Stimulated activated CD4-positive, alpha-beta T cell treated with anti-CD3 and anti-CD28 coated beads, TNF-alpha, amount 100 ng/mL, for 24 hours (primary cell): ENCODE measurements at places on chromosomes 7 and 10.
A peak's percentile ranks its signal among the peaks of the same experiment; 100 is the strongest.

GRCh38 chr7:50779427-50779826, 3.3 kb downstream of the GRB10 start:
- no peak for DNase-seq

DNA sequence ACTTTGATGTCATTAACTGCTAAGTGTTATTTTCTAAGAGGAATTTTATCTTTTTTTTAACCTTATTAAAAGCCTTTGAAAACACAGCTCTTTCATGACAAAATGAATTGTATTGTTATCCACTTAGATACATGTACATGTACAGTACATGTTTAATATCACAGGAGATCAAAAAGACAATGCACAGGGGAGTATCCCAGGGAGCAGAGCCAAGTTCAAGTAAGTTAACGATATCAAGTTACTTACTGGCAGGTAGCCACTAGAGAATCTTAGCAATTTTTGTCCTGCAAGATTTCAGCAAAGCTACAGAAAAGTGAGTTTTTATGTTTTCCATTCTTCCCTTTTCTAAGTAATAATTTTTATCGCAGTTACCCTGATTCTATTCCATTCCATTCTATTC, 33.9 kb upstream of the ARL4A start:
- no peak for DNase-seq

- no peak for DNase-seq
Measured at GRCh38 chr10:99827936-99828335, 45.5 kb downstream of the ABCC2 start.

GRCh38 chr10:72336259-72337038, 18.3 kb downstream of the DNAJB12 start:
- no peak for DNase-seq

DNA sequence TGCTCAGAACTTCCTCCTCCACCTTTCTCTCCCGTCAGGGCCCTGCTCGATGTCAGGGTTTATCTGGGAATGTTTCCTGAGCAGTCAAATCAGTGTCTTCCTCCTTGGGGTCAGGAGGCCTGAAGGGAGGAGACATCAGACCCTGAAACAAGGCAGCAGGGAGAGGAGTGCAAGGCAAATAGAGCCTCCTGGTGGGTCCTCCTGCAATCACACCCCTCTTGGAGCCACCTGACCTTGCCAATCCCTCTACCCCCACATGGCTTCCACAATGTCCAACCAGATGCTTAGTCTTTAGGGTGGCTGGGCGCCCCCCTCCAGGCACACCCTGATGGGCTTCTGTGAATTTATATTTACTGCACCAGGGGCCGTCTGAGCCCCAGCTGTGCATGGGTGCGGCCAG, 12.2 kb downstream of the GPR26 start:
- no peak for DNase-seq

DNA sequence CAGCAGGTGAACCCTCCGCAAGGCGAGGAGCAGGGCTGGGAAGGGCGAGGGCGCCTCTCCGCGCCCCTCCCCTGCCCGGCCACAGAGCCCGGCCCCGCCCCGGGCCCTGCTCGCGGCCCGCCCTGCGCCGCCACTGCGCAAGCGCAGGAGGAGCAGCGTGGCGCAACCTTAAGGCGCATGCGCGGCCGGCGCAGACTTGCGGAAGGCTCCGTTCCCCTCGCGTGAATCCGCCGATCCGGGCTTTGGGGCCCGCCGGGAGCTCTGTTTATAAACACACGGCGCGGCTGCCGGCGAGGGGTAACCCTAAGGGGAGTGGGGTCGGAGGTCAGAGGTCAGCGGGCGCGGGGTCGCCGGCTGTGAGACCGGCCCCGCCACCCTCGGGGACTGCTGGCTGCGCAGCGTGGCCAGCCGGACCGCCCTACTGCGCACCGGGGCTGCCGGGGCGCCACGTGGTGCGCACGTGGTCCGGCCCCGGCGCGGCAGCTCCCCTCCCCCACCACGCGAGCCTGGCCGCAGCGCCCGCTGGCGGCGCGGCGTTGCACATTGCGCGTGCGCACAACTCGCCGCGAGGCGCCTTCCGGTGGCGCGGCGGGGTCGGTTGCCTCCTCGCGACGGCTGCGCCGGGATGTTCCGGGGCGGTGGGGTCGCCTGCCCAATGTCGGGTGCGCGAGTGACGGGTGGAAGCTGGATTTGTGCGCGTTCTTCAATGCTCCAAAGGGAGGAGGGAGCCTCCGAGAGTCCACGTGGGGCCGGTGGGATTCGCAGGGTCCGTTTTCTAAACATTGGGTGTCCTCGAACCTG, 40.2 kb upstream of the FOXK1 start:
- DNase-seq, result peak; percentile 91

- no peak for DNase-seq
Measured at GRCh38 chr7:80918399-80918798, 452 bp downstream of the SEMA3C start.

DNA sequence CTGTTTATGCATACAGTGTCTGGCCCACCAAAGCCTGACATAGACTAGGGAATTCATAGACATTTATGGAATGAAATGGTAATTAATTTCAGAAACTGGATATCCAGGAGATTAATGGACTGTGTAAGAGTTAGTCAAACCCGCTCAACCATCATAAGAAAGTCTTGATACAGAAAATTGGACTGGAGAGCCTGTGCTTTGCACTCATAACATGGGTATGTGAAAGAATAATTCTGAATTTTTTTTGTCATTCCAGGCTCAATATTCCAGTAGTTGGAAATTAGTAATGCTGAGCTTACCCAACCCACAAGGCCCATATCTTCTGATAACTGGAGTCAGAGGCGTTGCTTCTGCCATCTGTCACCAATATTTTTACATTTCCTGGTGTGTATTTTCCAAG, 799.7 kb upstream of the IGFBP3 start:
- DNase-seq, result no peak

GRCh38 chr7:101174322-101174854, 5.7 kb downstream of the NAT16 start:
- DNase-seq, result no peak

- DNase-seq, result no peak
Measured at GRCh38 chr7:85175217-85175616, 11.6 kb downstream of the SEMA3D start.

GRCh38 chr10:51145375-51145774, 71.1 kb downstream of the PRKG1 start:
- DNase-seq, result no peak

DNA sequence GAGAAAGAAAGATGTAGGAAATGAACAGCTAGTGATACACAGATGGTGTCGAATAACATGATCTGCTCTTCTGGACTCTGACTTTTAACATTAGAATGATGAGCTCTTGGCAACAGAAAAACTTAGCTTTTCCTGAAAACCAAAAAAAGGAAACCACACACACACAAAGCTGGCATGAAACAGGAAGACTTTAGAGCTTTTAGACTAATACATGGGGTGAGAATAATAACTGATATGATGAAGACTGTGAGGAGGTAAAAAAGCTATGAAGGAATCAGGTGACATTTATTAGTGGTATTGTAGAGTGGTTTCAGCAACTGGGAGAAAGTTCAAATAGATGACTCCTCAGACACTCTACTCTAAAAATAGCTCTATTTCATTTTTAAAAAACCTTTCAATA, 491.9 kb downstream of the PARD3 start:
- no peak for DNase-seq

GRCh38 chr10:2262878-2263277, 525.6 kb upstream of the ADARB2 start:
- DNase-seq, result no peak

- no peak for DNase-seq
Measured at GRCh38 chr10:79128923-79129305, 60.1 kb downstream of the ZMIZ1 start.

- DNase-seq, result no peak
Measured at GRCh38 chr7:30202671-30203070, 67.9 kb downstream of the MTURN start.

DNA sequence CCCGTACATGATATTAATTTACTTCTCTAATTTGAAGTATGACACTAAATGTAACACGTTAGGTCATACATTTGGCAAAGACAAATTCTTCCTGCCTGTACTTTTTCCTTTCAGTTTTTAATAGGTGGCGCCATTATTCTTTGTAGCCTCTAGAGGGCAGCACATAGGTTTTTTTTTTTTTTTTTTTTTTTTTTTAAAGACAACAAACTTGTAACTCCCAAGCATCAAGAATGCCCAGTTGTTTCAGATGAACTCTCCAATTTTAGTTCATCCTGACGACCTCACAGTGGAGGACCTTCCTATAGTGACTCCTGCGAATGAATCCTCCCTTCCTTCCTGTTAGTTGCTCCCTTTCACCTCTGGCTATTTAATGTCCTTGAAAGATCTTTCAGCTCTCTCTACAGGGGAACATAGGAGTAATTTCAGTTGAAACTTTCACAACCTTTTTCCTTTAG, 139.3 kb upstream of the HDAC9 start:
- DNase-seq, result no peak

DNA sequence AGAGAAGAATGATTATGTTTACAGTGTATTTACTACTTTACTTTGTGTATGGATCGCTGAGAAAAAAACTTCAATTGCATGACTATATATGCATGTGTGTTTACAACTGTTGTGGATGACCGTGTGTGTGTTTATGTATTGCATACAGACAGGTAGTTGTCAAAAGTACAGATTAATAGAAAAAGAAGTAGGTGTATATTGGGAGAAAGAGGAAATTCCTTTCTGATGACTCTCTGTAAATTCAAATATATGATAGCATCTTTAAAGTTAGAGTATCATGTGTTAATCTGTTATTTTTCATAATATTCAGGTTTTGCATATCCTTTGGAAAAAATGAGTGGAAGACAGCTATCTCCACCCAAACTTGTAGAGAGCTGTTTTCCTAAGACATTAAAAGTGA, 160.4 kb upstream of the AGR3 start:
- no peak for DNase-seq

- no peak for DNase-seq
Measured at GRCh38 chr7:116340201-116340847, 130.0 kb downstream of the TES start.

GRCh38 chr7:55178292-55178862, 159.6 kb downstream of the EGFR start:
- no peak for DNase-seq

- no peak for DNase-seq
Measured at GRCh38 chr10:1293636-1294435, 237.7 kb downstream of the WDR37 start.

DNA sequence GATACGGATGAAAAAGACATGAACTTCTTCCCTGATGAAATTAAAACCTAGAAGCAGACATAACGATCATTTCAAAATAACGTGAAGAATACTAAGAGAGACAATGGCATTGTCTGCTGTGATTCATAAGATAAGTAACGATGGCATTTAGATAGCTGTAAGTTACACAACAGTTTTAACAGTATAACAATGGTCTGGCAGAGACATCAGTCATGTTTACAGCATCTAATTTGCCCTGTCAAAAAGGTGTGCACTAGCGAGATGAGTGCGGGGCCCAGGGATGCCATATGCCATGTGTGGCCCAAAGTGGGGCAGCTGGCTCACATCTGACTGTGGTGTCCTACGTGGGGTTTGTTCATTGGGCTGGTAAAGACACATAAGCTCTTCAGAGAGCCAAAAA, 55.7 kb upstream of the RHEB start:
- DNase-seq, result no peak

- no peak for DNase-seq
Measured at GRCh38 chr10:113399065-113399464, 153.8 kb upstream of the HABP2 start.

- no peak for DNase-seq
Measured at GRCh38 chr10:68900427-68901104, 549 bp upstream of the DDX50 start.

- DNase-seq, result no peak
Measured at GRCh38 chr10:122245136-122245535, 26.0 kb upstream of the BTBD16 start.

DNA sequence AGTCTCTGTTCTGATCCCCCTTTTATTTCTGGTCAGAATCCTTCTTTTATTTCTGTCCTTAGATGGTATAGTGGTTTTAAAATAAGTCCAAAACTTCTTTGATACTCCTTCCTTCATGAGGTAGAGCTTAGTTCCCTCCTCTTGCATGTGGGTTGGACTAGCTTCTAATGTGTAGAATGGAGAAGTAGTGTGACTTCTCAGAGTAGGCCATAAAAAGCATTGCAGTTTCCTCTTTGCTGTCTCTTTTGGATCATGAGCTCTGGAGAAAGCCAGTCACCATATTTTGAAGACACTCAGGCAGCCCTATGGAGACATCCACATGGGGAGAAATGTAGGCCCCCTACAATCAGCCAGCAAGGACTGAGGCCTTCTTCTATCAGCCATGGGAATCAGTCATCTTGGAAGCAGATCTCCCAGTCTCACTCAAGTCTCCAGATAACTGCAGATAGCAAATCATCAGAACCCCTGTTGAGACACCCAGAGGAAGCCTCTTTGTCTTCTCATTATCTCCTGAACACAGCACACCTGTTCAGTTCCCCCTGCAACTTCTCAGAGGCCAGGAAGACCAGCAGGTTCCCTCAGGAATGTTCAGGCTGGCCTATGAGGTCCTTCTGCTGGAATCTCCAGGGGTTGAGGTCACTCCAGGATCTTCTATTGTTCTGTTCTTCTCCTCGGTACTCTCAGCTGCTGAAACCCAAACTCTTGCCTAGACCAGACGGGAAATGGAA, 511.9 kb upstream of the ZMIZ1 start:
- DNase-seq, result no peak

DNA sequence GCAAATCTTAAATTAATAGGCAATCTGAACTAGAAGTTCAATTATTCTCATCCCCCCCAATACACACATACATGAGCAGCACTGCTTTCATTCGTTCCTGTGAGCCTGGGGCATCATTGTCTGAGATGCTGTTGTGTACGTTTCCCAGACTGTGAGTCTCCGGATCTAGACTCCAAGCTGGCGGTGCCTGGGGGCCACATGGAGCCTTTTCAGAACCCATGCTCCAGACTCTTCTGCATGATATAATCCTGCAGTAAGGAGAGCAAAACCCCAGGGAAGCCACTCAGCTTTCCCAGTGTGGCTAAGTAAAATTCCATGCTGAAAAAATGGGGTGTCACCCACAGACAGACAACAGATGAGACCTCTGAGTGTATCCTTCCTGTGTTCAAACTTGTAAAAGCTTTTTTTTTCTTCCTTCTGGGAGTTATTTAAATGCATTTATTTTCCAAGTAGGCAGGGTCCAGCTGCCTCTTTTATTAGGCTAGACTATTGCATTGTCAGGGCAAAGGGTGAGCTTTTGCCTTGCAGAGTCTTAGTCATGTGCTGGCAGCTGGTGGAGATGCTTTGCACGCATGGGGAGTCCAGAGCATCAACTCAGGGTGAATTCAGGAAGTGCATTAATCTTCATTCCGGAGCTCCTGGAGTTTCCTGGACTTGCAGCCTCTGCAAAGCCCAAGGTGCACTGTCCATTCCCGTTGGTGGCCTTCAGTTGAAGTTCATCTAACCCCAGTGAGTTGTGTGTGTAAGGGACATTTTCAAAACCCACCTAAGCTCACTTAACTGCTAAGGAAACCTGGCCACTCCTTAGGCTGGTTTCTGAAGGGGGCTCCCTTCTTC, 185.7 kb upstream of the ADO start:
- no peak for DNase-seq

GRCh38 chr7:14158111-14158510, 168.6 kb upstream of the ETV1 start:
- DNase-seq, result no peak

- no peak for DNase-seq
Measured at GRCh38 chr10:91017198-91017597, 96.3 kb upstream of the ANKRD1 start.
